ENCODE measurements at places on chromosomes 4 and X.
A peak's percentile ranks its signal among the peaks of the same experiment; 100 is the strongest.

- no peak for DNase-seq
Measured at GRCh38 chr4:68606240-68606639, 30.1 kb upstream of the UGT2B17 start.

DNA sequence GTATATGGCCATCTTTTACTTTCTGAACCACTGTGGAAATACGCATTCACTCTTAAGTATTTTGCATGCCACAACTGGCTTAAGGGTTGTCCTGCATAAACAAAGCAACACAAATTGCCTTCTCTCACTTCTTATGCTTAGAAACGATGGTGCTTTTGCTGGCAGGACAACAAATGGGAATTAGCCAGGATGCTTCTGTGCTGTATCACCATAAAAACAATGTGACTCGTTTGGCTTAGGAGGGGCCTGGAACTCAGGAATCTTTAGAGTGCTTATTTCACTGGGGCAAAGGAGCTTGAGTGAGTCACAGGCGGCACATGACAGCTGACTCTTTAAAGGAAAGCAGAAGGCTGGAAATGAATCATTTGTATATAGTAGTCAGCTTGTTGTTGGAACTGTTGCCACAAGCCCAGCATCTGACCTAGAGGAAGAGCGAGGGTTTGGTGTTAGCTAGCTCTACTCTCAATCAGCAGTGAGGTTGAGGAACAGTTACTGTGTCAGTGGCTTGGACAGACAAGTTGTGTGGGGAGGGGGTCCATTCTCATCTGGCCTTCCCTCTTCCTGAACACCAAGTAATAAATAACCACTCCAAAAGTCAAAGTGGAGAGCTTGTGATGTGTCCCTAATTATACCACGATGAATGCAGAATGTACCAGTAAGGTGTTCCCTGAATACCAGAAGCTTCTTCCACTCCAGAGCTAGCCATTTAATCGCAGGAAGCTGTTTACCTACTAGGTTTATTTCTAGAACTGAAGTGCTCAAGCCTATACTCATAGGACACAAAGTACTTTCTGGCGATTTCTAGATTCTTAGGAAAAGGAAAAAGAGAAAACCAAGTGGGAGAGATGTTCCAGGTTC lies 293.1 kb downstream of the CAMK2D start:
- peak; percentile 23 for DNase-seq

DNA sequence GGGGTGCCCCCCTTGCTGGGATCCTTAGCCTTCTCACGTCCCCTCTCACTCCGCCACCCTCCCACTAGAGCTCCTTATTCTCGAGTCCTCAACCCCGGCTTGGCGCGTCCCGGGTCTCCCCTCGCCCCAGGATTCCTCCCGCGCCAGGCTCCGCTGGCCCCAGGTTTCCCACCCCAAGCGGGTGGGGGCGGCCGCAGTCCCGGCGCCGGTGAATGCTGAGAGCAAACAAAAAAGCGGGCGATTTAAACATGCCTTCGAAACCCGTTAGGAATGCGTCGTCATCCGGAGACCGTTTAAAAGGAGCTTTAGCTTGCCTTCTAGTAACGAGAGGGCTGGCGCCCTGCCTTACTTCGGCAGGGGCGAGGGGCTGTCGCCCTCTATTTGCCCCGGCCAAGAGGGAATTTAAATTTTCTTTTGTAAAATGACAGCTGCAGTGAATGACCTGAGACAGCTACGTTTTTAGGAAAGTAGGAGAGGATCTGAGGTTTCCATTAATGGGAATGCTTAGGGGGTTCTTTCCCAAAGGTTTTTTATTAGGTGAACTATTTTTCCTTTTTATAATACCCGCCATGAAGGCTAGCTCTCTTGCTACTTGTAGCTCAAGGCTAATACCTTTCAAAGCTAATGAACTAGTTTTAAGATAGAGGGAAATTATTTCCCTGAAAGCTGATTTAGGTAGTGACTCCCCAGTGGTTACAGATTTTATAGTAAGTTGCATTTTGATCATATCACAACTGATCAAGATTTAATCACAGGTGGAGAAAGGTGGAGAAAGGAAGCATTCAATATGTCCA lies 3.1 kb downstream of the JADE1 start:
- DNase-seq: peak; percentile 74

DNA sequence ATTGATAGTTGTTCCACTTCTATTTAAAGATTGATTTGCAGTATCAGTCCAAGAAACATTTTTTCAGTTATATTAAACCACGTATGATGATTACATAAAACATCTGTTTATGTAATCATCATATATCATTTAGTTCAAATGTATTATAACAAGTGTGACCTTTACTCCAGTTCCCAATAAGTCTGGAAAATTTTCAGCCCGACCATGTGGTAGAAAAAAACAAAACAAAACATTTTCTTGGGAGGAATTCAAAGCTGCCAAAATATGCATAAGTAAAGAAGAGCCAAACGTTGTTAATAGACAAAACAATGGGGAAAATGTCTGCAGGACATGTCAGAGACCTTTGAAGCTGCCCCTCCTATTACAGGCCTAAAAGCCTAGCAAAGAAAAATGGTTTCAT lies 709.1 kb downstream of the FAT4 start:
- no peak for DNase-seq

GRCh38 chr4:40327340-40327739 lies 7.8 kb upstream of the CHRNA9 start:
- DNase-seq: peak; percentile 99

DNA sequence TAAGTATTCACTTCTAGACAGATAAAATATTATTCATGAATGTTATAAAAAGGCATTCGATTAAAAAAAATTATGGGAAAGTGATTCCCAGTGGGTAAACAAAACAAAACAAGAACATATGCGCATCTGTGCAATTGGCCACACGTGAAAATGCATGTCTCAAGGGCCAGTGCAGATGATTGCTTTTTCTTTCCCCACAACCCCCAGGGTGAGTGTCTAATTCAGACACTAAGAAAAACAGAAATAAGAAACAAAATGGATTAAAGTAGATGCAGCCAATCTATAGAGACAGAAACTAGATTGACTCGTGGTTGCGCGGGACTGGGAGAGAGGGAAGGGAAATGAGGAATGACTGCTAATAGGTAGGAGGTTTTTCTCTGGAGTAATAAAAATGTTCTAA lies 49.5 kb downstream of the GPM6A start:
- DNase-seq: no peak

DNA sequence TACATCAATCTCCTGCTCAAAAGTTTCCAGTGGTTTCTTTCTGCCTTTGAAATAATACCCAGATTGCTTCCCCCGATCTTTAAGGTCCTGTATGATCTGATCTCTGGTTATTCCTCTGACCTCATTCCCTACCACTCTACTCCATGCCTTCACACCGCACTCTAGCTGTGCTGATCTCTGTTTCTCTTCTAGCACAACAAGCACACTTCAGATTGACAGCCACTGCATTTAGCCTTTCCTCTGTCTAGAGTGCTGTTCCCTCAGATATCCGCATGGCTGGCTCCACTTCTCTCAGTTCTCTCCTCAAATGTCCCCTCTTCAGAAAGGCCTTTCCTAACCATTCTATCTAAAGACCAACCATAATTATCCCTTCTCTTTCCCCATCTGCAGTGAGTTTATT lies 370.4 kb upstream of the FGF13 start:
- DNase-seq: no peak

- no peak for DNase-seq
Measured at GRCh38 chrX:7689791-7690412, 153.1 kb upstream of the VCX start.

DNA sequence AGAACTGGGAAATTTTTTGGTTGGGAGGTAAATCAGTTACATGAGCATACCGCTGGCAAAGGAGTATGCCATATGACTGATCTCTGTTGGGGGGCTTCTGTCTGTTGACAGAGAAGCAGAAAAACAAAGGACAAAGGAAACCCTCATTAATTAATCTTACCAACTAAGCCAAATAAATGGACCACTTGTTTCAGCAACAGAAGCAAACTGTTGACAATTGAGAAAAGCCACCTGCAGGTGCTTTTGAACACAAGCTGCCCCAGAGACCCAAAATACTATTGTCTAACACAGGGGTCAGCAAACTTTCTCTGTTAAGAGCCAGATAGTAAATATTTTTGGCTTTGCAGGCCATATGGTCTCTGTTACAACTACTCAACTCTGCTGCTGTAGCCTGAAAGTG lies 7.0 kb upstream of the FRYL start:
- no peak for DNase-seq

- peak; percentile 82 for DNase-seq
Measured at GRCh38 chr4:6674500-6675149, 19.1 kb upstream of the S100P start.

DNA sequence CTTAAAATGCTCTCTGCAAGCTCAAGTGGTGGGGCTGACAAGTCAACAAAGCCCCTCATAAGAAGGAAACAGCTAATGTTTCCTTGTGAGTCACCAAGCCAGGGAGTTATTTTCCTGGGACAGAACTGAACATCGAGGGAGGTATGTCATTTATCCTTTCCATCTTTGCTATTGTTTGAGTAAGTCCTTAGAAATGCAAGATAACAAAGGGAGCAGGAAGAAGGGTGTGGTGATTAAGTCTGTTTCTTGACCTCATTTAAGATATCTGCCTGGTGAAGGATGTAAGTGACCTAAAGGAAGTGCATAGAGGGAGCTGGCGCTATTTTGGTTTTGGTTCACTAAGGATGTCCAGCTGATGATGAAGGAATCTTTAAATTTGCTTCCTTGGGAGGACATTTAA lies 39.9 kb downstream of the ATG4A start:
- no peak for DNase-seq

- DNase-seq: no peak
Measured at GRCh38 chrX:39159921-39160507, 358.8 kb downstream of the MID1IP1 start.

DNA sequence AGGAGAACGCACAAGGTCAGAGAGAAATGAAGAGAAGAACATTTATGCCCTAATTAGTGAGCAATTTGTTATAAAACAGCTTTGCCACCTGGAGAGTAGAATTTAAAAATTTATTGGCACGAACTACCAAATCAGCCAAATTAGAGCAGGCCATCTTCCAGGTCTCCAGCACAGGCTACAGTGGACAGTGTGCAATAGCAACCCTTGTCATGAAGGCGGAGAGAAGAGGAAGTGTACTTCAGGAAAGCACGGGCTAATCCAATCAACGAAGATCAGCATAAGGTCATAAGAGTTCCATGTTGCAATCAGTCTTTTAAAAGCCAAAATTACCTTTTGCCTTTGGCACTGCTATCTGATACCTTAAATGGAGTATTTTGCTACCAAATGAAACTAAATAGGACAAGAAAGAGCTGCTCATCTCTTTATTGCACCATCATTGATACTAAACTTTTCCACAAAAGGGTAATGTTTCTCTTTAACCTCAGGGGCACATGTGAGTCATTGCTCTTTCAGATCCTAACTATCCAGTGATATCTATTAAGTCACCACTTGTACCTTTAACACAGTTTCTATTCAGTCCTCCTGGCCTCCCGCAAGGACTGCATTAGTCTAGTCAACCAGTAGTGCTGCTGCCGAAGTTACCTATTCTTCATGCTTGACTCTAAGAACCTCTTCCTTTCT lies 19.9 kb downstream of the ANK2 start:
- DNase-seq: peak; percentile 18

Data from NB4 (cell line).